ENCODE measurements at places on chromosomes 1 and 21.

- no peak for DNase-seq
These were observed 54.7 kb downstream of the OLFML3 start for GRCh38 chr1:114033961-114034360.

- no peak for DNase-seq
These were observed 227.5 kb upstream of the LYPLAL1 start for GRCh38 chr1:218946147-218946546.

DNA sequence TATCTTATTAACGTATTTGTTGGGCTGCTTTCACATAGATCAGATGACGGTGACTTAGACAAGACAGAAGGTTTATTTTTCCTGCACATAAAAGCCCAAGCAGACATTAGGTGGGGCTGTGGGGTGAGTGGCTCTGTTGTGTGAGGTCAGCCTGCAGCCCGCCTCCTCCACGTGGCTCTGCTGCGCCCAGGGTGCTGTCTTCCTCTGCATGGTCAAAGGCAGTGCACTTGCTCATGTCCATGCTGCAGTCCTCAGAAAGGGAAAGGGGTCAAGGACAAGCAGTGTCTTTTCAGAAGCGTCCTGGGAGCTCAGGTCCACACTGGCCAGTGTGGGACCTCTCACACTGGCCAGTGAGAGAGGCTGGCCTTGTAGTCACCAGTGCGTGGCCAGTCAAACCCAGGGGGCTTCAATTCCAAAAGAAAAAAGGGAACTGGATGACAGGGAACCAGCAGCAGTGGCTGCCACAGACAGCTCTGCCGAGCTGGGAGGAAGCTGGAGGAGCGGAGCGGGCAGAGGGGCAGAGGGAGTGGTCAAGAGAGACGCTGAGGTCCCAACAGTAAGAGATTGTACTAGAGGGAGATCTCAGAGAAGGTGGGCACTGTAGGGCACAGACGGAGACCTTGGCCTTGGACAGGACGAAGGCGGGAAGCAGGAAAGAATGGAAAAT, 35.9 kb upstream of the SLC45A1 start:
- DNase-seq: no peak

DNA sequence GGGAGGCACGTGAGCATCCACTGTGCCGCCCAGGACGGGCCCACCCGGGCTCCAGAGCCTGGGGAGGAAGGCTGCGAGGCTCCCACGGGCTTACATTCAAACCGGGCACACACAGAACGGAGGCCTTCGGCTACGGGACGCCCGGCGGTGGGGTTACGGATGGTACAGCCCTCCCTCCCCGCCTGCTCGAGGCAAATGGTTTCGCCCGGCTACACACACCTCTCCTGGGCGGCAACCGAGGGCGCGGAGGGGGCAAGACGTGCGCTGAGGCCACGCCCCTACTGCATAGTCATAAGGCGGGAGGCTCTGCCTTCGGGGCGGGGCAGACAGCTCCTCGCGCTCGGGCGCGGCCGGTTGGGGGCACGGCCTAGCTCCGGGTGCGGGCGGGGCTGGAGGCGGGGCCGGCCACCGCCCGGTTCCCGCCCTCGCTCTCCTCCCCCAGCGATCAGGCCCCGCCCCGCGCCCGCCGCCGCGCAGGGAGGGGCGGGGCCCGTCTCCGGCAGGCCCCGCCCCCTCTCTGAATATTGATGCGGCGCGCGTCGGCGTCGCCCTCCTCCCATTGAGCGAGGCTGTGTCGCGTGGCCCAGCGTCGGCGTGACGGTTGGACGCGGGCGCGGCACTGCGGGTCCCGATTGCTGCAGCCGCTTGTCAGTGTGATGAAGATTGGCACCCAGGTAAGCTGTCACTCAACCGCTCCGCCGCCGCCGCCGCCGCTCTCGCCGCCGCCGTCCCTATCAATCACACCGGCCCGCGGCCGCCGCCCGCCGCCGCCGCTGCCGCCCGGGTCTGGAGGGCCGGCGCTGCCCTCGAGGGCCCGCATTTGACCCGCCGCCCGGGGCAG, at the start of gene PKNOX1:
Gene PKNOX1, plus strand, starts transcription at position 572 of the 841 bp plus-strand sequence. CDS start 29,820 bp downstream, outside the sequence.
- DNase-seq: peak; percentile 99

DNA sequence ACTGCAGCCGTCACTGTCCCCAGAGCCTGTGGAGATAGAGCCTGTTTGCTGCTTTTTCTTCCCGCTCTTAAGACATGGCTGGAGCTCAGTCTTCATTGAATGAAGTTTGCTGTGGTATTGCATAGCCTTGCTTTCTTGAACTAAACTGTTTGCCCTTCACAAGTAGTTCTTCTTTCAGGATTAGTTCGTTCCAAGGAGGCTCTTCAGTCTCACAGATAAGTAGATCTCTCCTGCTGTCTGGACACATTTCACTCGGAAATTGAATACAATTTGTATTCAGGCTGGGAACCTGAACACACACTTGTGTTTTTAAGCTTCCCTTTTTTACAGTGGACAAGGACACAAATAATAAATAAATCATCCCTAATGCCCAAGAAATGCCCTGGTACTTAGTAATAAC, 34.7 kb downstream of the IFNAR1 start:
- DNase-seq: no peak

GRCh38 chr21:14376854-14377253, 6.1 kb downstream of the HSPA13 start:
- DNase-seq: no peak

DNA sequence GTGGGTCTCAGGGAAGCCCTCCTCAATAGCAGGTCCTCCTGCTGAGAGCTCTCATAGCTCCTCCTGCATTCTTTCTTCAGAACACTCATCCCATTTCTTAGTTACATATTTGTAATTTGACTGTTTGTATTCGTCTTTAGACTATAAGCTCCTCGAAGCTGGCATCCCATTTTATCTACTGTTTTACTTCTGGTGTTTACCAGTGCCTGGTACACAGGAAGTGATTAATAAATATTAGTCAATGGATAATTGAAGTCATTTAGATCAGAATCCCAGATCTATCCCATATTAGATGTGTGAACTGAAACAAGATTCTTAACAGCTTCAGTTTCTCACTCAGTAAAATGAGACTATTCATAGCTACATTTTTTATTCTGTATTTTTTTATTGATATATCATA, 88.7 kb downstream of the PLPP3 start:
- no peak for DNase-seq

GRCh38 chr1:10694274-10694632, 102.2 kb downstream of the CASZ1 start:
- peak; percentile 67 for DNase-seq

- no peak for DNase-seq
These were observed 54.1 kb downstream of the CD2 start for GRCh38 chr1:116808200-116808847.

DNA sequence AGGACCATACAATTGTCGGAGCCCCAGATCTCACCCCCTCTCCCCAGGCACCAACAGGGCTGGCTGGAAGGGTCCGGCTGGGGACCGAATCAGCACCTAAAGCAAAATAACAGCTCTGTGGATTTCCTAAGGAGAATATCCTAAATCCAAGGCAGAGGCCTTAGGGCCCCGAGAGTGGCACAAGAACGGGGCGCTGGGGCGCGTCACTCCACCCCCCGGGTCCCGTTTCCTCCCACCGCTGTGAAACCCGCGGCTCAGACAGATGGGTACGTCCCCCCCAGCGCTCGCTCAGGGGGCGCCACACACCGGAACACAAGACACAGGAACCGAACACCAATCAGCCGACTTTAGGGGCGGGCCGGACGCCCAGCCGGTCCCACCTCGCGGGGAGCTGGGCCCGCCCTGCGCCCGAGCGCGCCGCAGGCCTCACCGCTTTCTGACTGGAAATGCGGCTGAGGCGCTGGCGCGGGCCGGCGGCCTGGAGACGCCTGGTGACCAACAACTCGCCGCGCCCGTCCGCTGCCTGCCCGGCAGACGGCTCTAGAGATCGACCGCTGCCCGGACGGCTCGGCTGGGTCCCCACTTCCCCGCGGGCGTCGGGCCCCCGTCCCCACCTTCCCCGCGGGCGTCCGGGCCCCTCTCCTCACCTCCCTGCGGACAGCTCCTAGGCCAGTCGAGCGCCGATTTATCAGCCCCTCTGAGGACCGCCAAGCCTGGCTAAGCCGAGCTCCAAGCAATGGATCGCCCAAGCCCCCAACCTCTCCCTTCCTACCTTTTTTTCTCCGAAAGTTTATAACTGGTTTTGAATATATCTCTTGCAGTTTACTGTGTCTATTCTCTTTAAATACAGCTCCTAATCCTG, at the start of gene HFM1:
Gene HFM1, minus strand, starts transcription at position 687 of the 862 bp plus-strand sequence. CDS start 3,755 bp downstream, outside the sequence.
- DNase-seq: peak; percentile 55

- DNase-seq: peak; percentile 52
These were observed 114.3 kb downstream of the RERE start for GRCh38 chr1:8702850-8703810.

DNA sequence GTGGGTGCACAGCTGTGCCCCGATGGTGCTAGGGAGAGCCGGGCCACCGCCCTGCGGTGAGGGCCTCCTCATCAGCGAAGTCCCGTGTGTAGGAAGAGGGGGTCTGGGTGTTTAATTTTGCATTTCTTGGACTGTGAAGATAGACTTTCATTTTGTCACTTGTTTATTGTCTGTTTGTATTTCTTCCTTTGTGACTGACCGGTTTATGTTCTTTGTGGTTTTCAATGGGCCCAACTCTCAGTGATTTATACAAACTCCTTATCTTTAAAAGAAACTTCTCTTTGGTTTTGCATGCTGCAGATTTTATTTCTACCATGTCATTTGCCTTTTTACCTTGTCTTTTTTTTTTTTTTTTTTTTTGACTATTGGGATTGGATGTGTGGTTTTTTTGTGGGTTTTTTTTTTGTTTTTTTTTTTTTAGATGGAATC, 65.1 kb downstream of the COL18A1 start:
- no peak for DNase-seq

- DNase-seq: no peak
These were observed 31.2 kb upstream of the CNN3 start for GRCh38 chr1:94958081-94958480.

- DNase-seq: no peak
These were observed 17.2 kb upstream of the TTC39A start for GRCh38 chr1:51347398-51348146.

DNA sequence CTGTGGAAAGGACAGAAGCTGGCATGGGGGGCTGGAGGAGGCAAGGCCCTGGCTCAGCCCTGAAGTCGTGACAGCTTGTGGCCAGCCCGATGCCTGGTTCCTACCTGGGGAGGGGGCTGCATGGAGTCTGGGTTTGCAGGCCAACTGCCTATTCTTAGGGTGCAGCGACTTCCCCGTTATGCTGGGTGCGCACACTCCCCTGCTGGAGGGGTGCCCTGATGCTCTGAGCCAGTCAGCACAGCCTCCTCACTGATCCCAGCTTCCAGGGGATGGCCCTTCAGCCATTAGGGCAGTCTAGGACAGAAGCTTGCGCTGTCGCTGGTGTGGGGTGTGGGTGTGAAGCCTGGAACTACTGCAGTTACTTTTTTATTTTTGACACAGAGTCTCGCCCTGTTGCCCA, 30.0 kb upstream of the SLC19A1 start:
- no peak for DNase-seq

GRCh38 chr1:235918465-235918864, 51.8 kb upstream of the LYST start:
- no peak for DNase-seq

- DNase-seq: no peak
These were observed 651.8 kb downstream of the LMO4 start for GRCh38 chr1:87980494-87980893.

DNA sequence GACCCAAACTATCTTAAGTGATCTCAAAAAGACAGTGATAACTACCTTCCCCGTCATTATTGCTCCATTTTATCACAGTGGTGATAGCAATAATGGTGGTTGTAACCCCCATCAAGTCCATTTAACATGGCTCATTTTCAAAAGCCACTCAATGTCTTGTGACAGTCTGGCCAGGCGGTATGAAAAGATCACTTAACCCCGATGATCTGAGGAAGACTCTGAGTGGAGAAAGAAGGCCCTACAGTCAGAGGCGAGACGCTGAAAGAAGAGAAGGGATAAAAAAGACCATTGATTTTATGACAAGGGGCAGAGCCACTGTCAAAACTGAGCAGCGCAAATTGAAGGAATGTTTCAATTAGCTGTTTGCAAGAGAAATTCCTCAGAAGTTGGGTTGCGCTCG, 417.2 kb upstream of the PBX1 start:
- no peak for DNase-seq

DNA sequence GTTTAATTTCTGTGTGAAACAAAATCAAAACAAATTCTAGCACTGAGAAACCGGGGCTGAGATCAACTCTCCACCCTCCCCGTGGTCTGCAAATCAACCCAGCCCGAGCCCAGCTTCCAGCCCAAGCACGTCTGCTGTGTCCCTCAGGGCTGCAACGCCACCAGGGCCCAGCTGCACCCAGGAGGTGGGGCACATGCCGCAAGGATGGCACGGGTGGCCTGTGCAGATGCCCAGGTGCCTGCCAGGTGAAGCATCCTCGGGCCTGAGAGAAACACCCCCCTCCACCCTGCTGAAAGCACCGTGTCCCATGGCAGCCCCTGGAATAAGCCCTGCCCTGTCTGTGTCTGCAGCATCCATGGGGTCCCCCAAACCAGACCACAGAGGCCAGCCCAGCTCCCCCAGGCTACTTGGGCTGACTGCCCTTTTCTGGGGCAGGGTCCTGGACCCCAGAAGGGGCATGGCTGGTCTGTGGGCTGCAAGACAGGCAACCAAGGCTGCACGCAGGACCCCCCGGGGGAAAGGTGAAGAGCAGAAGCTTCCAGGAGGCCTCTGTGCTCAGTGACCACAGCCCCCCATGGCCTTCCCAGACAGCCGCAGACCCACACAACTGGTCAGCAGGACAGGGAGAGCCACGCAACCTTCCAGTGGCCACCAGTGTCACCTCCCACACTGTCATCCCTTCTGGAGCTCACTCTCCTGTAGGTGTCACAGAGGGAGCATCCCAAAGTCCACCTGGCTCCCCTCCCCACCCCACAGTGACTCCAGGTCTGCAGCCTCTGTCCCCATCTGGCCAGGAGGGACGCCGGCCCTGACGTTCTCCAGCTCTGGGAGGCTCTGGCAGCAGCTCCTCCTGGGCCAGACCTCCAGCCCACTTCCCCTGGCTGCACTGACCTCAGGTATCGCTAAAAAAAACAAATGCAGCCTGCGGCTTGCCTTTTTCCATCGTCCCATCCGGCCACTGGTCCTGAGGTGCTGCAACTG, 7.7 kb downstream of the WNT9A start:
- no peak for DNase-seq

GRCh38 chr1:111179968-111180533, 20.4 kb downstream of the DENND2D start:
- DNase-seq: no peak

DNA sequence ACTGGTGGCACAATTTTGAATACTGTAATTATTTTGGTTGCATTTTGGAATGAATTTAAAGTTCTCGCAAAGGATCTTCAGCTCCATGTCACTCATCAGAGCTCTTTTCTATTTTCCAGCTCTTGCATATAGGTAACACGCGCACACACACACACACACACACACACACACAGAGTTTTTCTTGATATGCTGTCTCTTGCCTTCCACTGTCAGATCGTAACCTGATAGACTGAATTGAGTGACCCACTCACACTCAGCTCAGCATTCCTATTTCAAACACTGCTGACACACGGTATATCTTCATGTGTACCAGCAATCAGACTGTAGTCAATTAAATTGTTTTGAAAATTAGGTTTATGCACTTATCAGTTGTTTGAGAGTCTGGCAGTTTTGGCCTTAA, 214.1 kb downstream of the PBX1 start:
- no peak for DNase-seq

DNA sequence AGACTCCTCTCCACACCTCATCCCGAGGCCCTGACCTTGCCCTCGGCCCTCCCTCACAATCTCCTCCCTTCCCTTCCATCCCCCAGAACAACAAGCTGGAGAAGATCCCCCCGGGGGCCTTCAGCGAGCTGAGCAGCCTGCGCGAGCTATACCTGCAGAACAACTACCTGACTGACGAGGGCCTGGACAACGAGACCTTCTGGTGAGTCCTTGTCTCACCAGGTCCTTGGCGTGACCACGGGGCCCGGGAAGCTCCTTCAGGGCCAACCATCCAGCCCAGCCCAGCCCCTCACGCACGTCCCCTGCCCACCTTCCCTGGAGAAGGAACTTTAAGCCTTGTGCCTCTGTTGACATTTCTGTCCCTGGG, 15.6 kb downstream of the PODN start:
- no peak for DNase-seq
